ENCODE measurements at places on chromosomes 2 and 18.

- DNase-seq, result no peak
These were observed 164.7 kb downstream of the GRB14 start for GRCh38 chr2:164456619-164457018.

- DNase-seq, result no peak
These were observed 47.6 kb downstream of the RPL37A start for GRCh38 chr2:216546241-216546640.

GRCh38 chr2:58585233-58585632, 344.1 kb upstream of the FANCL start:
- no peak for DNase-seq

GRCh38 chr2:101722864-101723263, 25.4 kb downstream of the MAP4K4 start:
- no peak for DNase-seq

- DNase-seq, result no peak
These were observed 11.0 kb downstream of the SPRED2 start for GRCh38 chr2:65421432-65421748.

DNA sequence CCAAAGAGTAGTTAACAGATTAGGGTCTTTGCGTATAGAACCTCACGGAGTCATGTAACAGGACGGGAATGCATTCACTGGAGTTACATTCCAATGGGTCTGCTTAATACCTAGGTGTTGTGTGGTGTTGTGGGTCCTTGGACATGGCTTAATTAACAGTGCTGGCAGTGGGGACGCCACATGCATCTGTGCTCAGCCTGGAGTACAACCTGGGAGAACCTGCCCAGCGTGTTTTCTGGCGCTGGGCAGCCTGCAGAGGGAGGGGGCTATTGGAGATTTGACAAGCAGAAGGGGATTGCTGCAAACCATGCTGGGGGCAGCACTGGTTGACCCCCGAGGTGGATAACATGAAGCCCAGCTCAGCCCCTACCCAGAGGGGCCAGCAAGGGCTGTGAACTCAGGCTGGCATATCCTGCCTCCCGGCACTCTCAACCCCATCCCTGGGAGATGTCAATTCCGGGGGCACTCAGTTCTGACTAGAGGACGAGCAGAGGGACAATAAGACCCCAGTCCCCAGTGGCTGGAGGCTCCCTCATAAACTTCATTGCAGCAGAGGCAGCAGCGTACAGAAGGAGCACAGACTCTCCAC, 29.3 kb upstream of the COPS8 start:
- no peak for DNase-seq

DNA sequence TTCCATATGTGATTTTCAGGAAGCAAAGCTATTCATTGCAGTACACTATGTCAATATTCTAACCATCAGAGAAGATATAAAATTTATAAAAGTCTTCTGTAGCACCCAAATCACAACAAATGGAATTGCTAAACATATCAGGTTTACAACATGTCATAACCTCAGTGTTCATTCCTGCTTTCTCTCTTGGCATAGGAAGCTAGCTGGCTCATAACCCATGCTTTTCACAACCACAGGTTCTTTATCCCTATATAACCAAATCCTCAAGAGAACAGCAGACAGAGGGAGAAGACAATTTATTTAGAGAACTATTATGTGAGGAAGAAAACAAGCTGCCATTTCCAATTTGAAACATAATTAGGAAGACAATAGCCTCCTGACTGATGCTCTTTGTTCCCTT, 997.0 kb upstream of the ACVR2A start:
- no peak for DNase-seq

GRCh38 chr2:241317391-241317790, 1.7 kb downstream of the SEPTIN2 start:
- no peak for DNase-seq

GRCh38 chr2:239834143-239834542, 191.0 kb downstream of the NDUFA10 start:
- DNase-seq, result no peak

DNA sequence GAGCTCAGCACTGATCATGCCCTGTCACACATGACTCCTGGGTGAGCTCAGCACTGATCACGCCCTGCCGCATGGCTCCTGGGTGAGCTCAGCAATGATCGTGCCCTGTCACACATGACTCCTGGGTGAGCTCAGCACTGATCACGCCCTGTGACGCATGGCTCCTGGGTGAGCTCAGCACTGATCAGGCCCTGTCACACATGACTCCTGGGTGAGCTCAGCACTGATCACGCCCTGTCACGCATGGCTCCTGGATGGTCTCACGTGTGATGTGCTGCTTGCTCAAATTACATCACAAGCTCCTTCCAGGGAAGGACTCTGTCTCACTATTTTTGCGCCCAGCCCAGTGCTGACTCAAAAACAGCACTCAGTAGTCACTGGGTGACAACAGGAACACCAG, 258.0 kb downstream of the HDAC4 start:
- no peak for DNase-seq

- DNase-seq, result no peak
These were observed 104.5 kb upstream of the CAVIN2 start for GRCh38 chr2:191951376-191951775.

DNA sequence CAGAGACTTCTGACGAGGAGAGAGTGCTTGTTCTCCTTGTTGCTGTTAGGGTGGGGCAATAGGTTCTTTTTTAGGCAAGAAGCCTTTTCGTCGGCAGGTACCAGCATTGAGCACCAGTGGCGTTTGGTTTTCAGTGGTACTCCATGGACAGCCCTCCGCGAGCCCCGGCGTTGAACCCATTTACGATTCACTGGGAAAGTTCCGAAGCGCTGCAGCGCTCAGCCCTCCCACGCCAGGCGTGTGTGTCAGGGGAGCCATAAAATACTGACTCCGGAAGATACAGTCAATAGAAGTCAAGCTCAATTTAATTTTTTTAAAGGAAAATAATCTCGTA, 494 bp upstream of the ROCK1 start:
- peak; percentile 59 for DNase-seq

DNA sequence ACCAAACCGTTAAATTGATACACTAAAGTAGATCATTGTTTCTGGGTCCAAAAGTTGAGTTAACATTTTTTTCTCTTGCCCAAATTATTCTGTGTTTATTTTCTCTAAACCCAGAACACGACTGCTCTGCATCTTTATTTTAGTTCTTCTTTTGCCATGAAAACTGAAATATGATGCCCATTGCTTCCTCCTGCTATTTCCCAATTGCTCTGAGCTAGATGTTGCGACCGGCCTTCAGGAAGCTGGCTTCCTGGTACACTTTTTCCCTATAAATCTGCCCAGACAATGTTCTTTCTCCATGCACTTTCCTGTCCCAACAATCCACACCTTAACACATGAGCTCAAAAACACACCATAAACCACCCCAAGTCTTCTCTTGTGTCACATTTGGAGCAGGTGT, 501.4 kb downstream of the FBXO15 start:
- no peak for DNase-seq

GRCh38 chr18:59516356-59517155, 157.5 kb upstream of the LMAN1 start:
- no peak for DNase-seq

- DNase-seq, result no peak
These were observed 21.0 kb downstream of the SULT1C3 start for GRCh38 chr2:108260773-108261172.

DNA sequence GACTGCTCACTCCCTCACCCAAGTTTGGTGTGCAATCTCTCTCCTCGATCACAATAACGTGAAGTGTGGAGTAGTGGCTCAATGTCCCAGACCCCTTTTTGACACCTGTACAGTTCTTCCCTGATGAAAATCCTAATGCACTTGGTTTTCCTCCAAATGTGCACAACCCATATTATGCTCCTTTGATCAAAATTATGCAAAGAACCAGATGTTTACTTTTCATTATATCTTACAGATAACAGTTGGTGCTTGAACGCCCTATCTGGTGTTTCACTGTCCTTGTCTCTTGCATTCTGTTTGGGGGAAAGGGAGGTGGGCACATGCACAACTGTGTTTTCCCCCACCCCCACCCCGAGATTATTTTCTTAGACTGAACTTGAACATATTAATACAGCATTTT, 85.0 kb upstream of the CREB1 start:
- DNase-seq, result no peak

- no peak for DNase-seq
These were observed 37.0 kb downstream of the DAW1 start for GRCh38 chr2:227908266-227909054.

DNA sequence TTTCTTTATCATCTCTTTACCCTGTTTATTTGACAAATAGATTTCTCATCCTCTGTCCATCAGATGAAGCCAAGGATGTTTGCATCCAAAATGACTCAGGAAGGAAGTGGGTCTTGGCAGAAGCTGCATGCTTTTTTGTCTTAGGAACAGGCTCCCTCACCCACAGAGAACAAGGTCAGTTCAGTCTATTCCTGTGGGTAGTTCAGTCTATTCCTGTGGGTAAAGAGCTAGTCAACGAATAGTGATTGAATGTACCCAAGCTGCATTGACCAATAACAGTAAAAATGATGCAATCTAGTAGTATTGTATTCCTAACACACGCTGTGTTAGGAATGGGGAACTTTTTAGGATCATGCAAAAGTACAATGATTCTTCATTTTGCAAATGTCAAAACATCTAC, 290.8 kb upstream of the TANK start:
- DNase-seq, result no peak

DNA sequence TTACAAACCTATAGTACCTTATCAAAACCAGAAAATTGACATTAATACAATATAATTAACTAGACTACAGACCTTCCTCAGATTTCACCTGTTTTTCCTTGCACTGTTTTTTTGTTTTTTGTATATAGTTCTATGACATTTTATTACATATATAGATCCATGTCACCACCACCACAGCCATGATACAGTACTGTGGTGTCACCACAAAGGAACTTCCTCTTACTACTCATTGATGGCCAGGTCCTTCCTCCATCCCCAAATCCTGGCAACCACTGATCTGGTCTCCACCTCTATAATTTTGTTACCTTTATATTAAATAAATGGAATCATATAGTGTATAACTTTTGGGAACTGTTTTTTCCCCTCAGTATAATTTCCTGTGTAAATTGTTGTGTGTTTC, 19.4 kb upstream of the ATP6V1B1 start:
- DNase-seq, result no peak

DNA sequence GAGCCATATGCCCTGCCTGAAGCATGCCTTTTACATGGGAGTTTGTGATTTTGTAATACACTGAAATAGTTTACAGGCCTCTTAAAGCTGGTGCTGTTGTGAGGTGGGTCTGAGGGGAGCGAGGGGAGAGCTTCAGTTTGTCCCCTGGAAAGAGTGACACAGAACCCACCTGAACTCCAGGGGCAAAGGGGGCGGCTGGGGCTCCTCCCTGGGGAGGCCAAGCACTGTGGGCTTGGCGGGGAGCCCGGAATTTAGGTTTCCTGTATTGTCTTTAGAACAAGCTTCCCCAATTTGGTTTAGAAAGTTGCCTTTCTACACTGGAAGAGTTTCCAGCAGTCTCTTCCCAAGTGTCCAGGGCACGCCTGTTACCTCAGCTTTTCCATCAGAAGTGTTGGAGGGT, 75.7 kb downstream of the VAPA start:
- DNase-seq, result no peak

DNA sequence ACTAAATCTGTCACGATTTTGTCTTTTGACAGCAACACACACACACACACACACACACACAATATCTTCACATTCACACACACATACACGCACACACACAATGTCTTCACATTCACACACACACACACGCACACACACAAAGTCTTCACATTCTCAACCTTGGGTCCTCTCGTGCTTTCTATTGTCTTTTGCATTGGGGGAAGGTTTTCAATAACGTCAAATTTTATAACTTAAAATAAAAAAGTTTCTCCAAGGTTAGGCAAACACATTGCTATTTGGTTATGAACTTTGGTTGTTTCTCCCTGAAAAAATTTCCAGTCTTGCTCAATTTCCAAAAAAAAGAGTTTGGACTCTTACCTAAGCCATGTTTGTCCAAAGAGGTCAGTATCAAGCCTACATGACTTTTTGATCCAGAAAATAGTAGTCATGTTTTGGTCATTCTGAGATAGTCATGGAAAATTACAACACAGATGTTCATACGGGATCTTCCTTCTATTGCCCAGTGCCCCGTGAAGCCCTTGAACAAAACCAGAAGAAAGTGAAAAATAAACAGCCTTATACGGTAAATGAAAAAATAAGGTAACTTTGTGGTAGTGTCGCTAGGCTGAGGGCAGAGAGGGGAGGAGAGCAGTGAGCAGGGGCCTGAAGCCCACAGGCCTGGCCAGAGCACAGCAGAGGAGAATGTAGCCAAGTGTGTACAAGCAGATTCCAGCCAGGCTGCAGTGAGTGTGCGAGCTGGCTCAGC, 542.8 kb upstream of the ID2 start:
- no peak for DNase-seq

DNA sequence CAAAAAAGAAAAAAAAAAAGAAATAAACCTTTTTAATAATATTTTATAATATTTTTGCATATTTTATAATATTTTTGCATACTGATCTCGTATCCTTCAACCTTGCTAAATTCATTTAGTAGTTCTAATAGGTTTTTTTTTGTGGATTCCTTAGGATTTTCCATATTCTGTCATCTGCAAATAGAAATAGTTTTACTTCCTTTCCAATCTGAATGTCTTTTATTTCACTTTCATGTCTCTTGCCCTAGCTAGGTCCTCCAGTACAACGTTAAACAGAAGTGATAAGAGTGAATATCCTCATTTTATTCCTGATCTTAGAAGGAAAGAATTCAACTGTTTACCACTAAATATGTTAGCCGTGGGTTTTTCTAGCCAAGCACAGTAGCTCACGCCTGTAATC, 13.7 kb downstream of the LMAN2L start:
- no peak for DNase-seq

DNA sequence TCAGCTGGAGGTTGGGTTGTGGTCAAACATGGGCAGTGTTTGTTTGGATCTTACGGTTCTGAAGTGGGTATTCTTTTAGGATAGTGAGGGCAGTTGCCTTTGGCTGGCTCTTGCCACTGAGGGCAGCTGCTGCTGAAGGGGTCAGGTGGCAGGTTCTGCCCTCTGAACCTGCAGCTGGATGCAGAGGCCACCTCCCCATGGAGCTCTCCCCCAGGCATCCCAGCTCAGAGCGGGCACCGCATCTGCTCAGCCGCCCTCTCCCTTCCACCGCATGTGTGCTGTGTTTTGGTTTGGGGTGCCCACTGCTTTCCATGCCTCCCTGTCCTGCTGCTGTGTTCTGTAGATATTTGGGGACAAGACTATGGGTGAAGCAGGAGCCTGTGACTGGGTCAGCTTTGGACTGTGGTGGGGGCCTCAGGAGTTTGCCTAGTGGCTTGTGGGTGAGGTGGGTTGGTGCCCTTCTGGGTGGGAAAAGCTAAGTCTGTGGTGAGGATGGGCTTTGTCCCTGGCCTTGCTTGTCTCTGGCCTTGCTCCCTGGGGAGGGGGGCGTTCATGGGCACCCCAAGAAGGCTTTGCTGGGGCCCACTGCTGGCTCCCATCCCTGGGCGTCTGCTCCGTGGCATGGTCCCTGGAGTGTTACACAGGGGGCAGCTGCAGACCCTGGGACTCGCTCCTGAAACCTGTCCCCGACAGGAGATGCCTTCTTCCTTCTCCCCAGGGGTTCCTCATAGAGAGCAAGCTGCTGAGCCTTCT, 28.5 kb downstream of the OTOF start:
- DNase-seq, result no peak

DNA sequence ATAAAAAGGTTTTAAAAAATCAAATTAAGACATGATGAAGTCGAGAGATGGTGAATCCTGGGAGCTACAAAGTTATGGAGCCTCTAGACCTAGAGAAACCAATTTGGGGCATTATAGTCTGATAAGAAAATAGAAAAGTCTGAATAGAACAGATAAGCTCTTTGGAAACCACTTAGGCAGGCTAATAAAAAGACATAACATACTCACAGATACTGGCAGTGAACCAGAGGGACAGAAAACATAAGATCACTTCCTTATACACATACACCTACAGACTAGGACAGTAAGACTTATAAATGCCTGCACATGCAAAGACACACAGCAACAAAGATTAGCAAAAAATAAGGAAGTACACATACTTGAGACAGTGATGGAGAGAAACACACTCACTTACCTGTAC, 20.0 kb downstream of the SMC6 start:
- DNase-seq, result no peak
